Ascending aorta (tissue), 2 donors: ENCODE measurements at places on chromosomes 2 and 18.
A peak's percentile ranks its signal among the peaks of the same experiment; 100 is the strongest.

DNA sequence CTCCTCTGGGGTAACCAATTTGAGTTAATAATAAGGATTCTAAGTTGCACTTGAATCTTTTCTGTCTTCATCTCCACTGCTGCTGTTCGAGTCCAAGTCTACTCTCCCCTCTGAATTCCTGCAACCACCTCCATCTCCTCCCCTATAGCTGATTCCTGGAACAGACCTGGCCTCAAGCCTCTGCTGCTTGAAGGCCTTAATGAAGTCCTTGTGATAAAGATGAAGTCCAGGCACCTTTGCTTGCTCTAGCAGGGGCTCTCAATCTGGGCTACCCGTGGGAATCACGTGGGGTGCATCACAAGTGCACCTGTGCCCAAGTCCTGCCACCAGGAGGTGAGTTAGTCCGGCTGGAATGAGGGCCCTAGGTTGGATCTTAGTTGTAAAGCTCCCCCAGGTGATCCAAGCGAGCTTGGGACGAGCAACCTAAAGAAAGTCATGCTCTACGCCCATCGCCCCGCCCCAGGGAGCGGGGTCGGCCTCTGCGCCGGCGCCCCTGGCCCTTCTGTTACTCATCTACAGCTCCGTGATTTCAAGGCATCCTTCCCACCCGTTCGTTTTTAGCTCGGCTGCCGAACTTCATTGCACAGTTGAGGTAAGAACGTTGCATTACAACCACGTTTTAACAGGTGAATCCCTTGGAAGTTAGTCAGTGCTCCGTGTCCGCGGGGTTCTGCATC lies 905 bp upstream of the IAH1 start:
- H3K36me3 ChIP-seq: peaks cover 7% of the 10 kb centered on the region
- peak overlapping the region; percentile 86 for H3K27ac ChIP-seq
- H3K4me3 ChIP-seq: peak overlapping the region; percentile 77
- H3K4me1 ChIP-seq: no peaks in the 10 kb centered on the region

- H3K27ac ChIP-seq: no peak overlapping the region
- H3K36me3 ChIP-seq: no peaks in the 10 kb centered on the region
- H3K4me1 ChIP-seq: no peaks in the 10 kb centered on the region
- H3K4me3 ChIP-seq: no peak overlapping the region
- no peaks in the 10 kb centered on the region for H3K27me3 ChIP-seq
- DNase-seq: no peak
Observed at GRCh38 chr18:30451981-30452380, 590.6 kb downstream of the DSC3 start.

GRCh38 chr18:58541789-58542425 lies 87.0 kb downstream of the ALPK2 start:
- DNase-seq: no peak
- no peaks in the 10 kb centered on the region for H3K4me1 ChIP-seq
- H3K4me3 ChIP-seq: no peak overlapping the region
- H3K27ac ChIP-seq: no peak overlapping the region

DNA sequence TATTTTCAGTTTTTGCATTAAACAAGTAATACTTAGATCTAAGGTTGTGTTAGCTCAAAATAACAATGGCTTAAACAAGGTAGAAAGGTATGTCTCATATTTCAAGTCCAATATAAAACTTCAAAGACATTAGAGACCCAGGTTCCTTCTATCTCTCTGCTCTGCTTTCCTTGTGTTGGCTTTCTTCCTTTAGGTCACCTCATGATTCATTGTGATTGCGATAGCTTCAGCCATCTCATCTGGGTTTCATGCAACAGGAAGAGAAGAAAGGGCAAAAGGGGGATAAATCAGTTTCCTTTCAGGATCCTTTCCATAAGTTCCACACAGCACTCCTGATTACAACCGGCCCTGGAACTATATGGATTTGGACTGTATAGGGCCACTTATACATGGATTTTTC lies 16.0 kb upstream of the TBR1 start:
- peaks cover 17% of the 10 kb centered on the region for H3K36me3 ChIP-seq
- DNase-seq: no peak
- no peaks in the 10 kb centered on the region for H3K27me3 ChIP-seq
- H3K4me3 ChIP-seq: no peak overlapping the region
- no peak overlapping the region for H3K27ac ChIP-seq

GRCh38 chr2:236882930-236883329 lies 202.8 kb upstream of the COPS8 start:
- no peak overlapping the region for H3K4me3 ChIP-seq
- DNase-seq: no peak
- no peak overlapping the region for H3K27ac ChIP-seq
- no peaks in the 10 kb centered on the region for H3K36me3 ChIP-seq
- H3K4me1 ChIP-seq: peaks cover 4% of the 10 kb centered on the region

DNA sequence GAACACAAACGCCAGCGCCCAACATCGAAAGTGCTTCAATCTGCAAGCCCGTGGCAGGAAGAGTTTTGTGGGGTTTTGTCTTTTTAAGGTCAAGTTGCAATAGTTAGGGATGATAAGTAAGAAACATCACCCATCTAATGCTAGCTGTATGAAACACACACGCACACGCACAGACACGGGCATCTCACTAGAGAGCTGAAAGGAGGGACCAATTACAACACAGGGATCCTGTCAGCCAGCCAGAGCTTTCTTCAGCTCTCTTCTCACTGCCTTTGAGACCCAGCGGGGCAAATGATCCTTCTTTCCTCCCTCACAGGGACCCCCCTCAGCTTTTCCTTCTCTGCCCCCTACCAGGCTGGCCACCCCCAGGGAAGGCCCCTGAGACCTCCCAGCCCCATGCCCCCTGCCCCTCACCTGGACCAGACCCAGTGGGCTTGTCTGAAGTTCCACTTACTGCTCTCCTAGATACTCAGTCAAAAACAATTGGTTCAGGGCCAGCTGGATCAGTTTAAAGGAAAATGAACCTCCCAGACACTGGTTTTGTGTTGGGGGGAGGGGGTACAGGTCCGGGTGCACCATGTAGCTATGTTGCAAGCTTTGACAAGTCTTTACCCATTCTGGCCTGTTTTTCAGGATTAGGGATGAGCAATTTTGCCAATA lies 17.9 kb downstream of the CYP26B1 start:
- H3K36me3 ChIP-seq: peaks cover 19% of the 10 kb centered on the region
- no peaks in the 10 kb centered on the region for H3K27me3 ChIP-seq
- H3K4me3 ChIP-seq: no peak overlapping the region
- DNase-seq: no peak
- H3K4me1 ChIP-seq: no peaks in the 10 kb centered on the region

DNA sequence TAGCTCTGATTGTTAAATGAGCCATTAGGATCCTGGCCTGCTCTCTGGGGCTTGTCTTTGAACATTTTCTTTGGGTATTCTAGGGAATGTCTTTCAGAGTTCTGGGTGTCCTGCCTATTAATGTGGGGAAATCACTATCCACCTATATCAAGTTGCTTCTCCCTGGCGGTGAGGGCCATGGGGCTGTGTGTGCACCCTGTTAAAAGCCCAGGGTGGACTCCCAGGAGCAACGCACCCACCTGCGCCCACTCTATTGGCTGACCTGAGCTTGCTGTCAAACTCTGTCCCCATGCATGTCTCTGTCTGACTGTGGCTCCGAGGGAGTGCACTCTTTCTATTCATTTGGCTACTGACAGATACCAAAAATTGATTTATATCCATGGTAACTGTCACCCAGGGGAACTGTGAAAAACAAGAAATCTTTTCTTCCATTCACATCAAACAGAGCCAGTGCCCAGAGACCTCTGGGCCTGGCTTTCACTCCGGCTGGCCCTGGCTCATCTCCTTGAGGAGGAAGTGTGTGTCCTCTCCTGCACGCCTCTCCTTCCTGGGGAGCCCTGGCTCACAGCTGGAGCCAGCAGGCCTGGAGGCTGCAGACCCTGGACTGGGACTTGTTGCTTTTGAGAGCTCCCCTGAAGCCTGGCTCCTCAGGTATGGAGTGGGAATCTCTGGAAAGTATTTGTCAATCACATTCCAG lies 10.5 kb upstream of the TOGARAM2 start:
- H3K36me3 ChIP-seq: no peaks in the 10 kb centered on the region
- H3K4me3 ChIP-seq: no peak overlapping the region
- H3K27me3 ChIP-seq: no peaks in the 10 kb centered on the region
- H3K4me1 ChIP-seq: no peaks in the 10 kb centered on the region
- H3K27ac ChIP-seq: no peak overlapping the region
- peak; percentile 24 for DNase-seq

- H3K4me1 ChIP-seq: no peaks in the 10 kb centered on the region
- H3K27me3 ChIP-seq: no peaks in the 10 kb centered on the region
- no peak overlapping the region for H3K27ac ChIP-seq
- no peak for DNase-seq
- H3K4me3 ChIP-seq: no peak overlapping the region
- no peaks in the 10 kb centered on the region for H3K36me3 ChIP-seq
Observed at GRCh38 chr2:118800736-118801135, 46.7 kb downstream of the EN1 start.

DNA sequence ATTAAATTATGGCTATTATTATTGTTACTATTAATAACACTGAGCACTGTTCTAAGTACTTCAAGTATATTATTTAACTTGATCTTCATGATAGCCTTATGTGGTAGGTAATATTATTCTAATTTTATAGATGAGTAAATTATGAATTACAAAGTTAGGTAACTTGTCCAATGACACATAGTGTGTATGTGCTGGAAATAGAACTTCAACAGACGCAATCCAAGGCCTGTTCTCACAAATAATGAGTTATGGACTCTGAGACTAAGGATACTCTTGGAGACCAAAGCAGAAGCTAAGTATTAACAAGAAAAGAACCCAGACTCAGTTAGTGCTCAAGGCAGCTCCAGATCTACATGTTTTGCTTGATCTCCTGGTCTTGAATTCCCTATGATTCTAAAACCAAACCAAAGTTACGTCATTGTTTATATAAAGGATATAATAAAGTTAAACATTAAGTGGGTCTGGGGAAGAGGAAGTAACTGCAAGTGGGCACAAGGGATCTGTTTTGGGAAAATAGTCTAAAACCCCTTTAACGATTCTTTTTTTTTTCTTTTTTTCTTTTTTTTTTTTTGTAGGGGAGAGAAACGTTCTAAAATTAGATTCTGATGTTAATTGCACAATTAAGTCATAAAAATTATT lies 211.3 kb downstream of the ERBB4 start:
- H3K4me1 ChIP-seq: no peaks in the 10 kb centered on the region
- H3K27me3 ChIP-seq: no peaks in the 10 kb centered on the region
- H3K27ac ChIP-seq: no peak overlapping the region
- no peak overlapping the region for H3K4me3 ChIP-seq
- H3K36me3 ChIP-seq: no peaks in the 10 kb centered on the region

- H3K27me3 ChIP-seq: no peaks in the 10 kb centered on the region
- DNase-seq: no peak
Observed at GRCh38 chr18:13868501-13869271, 44.7 kb downstream of the MC5R start.

- no peak for DNase-seq
- no peaks in the 10 kb centered on the region for H3K4me1 ChIP-seq
- H3K27ac ChIP-seq: no peak overlapping the region
- H3K4me3 ChIP-seq: no peak overlapping the region
- H3K27me3 ChIP-seq: no peaks in the 10 kb centered on the region
Observed at GRCh38 chr2:42193722-42194187, 24.6 kb downstream of the EML4 start.

GRCh38 chr2:95760806-95761525 lies 169.2 kb downstream of the TRIM43 start:
- no peak for DNase-seq
- no peaks in the 10 kb centered on the region for H3K36me3 ChIP-seq
- no peaks in the 10 kb centered on the region for H3K27me3 ChIP-seq
- H3K27ac ChIP-seq: no peak overlapping the region
- H3K4me3 ChIP-seq: no peak overlapping the region

GRCh38 chr2:46486436-46486835 lies 7.1 kb downstream of the TMEM247 start:
- peaks cover 3% of the 10 kb centered on the region for H3K4me1 ChIP-seq
- no peaks in the 10 kb centered on the region for H3K27me3 ChIP-seq

DNA sequence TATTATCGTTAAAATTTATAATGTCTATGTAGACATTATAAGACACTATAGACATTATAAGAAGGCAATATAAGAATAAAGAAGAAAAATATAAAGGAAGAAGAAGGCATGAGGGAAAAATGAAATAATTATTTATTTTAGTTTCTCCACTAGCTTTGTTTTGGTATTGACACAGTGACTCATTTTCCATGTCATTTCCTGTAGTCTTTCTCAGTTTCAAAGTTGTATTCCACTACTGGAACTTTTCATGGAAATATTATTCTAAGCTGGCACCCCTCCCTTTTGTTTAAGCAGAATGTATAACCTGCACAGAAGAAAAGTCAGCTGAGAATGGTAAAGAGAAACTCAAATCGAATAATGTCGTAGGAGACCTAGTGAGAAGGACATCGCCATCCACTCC lies 234.2 kb upstream of the NETO1 start:
- no peak overlapping the region for H3K4me3 ChIP-seq
- no peaks in the 10 kb centered on the region for H3K4me1 ChIP-seq
- no peak overlapping the region for H3K27ac ChIP-seq
- H3K36me3 ChIP-seq: no peaks in the 10 kb centered on the region

DNA sequence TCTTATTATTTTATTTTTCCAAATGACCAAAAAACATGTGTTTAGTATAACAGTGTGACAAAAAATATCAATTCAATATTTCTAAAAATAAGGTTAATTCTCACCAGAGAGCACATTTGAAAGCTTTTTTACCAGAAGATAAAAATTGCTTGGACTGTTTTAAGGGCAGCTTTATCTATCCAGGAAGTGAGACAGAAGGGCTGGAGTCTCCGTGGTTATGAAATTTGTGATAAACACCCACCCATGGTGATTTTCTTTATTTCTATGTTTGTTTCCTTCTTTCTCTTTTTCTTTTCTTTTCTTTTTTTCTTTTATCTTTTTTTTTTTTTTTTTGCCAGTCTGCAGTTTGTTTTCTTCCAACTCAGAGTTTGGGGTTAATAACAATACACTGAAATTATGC lies 298.5 kb downstream of the PIEZO2 start:
- H3K4me1 ChIP-seq: no peaks in the 10 kb centered on the region
- H3K4me3 ChIP-seq: no peak overlapping the region
- no peak overlapping the region for H3K27ac ChIP-seq
- H3K27me3 ChIP-seq: no peaks in the 10 kb centered on the region
- DNase-seq: no peak
- no peaks in the 10 kb centered on the region for H3K36me3 ChIP-seq

GRCh38 chr18:9722691-9723090 lies 14.6 kb downstream of the RAB31 start:
- H3K36me3 ChIP-seq: no peaks in the 10 kb centered on the region
- H3K27me3 ChIP-seq: no peaks in the 10 kb centered on the region
- DNase-seq: no peak
- no peaks in the 10 kb centered on the region for H3K4me1 ChIP-seq
- no peak overlapping the region for H3K27ac ChIP-seq
